Activated CD4-positive, alpha-beta T cell treated with anti-CD3 and anti-CD28 coated beads, Interleukin-2, amount 10 ng/mL, durations not matched to agents 7 days and 5 days (primary cell): ENCODE measurements at places on chromosomes 7 and 10.

DNA sequence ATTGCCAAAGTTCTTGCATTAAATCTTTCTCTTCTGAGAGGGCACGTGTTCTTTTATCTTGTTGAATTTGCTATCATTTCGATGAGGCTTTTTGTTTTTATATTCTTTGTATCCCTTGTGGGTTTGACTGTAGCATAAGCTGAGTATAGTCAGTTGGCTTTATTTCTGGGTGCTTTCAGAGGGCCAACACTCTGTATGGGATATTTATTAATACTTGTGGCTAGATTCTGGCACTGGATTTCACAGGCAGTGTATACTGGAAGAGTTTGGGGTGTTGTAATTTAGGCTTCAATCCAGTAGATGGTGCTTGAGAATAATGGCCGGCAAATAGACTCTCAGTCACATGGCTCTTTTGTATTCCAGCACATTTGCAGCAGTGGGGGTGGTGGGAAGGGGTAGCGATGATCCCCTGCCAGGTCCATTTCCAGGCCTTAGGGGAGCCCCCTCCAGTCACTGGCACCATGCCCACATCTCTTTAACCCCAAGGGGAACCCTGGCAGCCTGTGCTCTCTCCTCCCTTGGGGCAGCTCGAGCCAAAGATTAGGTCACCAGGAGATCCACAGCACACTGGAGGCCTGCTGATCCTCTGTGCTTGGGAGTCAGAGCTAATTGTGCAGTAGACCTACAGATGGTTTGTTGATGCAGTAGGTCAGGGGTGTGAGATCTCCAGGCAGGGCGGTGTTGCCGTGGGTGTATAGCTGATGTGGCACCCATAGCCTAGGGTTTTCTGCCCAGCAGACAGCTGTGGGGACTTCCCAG is 81.8 kb downstream of the PTPN20 start:
- DNase-seq = no peak

- DNase-seq = no peak
Observed at GRCh38 chr10:126196281-126196680, 192.0 kb downstream of the ADAM12 start.

DNA sequence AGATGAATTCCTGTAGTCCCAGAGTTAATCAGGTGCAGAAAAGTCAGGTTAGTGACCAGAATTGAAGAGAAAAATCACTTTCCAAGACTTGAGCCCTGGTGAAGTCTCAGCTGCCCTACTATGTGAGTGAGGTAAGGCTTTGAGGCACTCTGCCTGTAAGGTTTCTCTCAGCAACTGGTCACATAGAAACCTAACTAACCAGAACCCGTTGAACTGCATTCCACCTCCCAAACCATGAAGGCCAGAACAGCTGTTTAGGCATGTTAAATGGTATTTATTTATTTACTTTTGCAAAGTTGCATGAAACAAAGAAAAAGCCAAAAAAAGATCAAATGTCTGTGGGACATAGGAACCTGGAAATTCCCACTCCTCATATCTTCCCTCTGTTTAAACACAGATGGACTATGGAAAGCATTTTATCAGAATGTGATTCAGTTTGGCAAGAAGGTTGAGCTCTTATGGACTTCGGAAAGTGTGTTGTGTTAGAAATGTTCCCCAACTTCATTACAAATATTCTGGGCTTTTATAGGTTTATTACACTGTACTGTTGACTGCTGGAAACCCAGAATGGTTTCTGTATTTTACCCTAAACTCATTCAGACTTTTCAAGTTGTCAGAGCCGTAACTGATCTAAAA is 12.8 kb upstream of the GPR85 start:
- DNase-seq = no peak

GRCh38 chr7:141287936-141288335 is 214.1 kb downstream of the TMEM178B start:
- DNase-seq = no peak

- no peak for DNase-seq
Observed at GRCh38 chr7:90587766-90588165, 8.4 kb upstream of the CDK14 start.

GRCh38 chr10:34374356-34375045 is 440.6 kb downstream of the PARD3 start:
- DNase-seq = no peak
